ENCODE measurements at places on chromosomes 7 and 10.

- DNase-seq: peak; percentile 90
Observed at GRCh38 chr10:123995461-123996131, 97.8 kb downstream of the CHST15 start.

DNA sequence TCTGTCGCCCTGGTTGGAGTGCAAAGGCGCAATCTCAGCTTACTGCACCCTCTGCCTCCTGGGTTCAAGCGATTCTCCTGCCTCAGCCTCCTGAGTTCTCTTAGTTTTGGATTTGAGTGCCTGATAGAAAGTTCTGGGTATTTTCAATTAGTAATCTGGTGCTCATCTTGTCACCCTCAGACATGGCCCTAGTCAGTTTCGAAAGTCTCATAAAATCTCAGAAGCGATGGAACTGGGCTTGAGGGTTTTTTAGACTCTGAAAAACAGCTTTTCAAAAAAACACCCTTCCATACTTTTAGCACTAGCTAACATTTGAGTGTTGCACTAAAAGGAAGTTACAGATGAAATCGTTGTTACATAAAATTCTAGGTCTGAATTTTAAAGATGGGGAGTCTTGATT lies 9.4 kb upstream of the PIP4K2A start:
- DNase-seq: no peak

GRCh38 chr7:725223-726005 lies 1.1 kb upstream of the DNAAF5 start:
- DNase-seq: peak; percentile 80

- no peak for DNase-seq
Observed at GRCh38 chr10:67864607-67865371, 19.7 kb upstream of the SIRT1 start.

DNA sequence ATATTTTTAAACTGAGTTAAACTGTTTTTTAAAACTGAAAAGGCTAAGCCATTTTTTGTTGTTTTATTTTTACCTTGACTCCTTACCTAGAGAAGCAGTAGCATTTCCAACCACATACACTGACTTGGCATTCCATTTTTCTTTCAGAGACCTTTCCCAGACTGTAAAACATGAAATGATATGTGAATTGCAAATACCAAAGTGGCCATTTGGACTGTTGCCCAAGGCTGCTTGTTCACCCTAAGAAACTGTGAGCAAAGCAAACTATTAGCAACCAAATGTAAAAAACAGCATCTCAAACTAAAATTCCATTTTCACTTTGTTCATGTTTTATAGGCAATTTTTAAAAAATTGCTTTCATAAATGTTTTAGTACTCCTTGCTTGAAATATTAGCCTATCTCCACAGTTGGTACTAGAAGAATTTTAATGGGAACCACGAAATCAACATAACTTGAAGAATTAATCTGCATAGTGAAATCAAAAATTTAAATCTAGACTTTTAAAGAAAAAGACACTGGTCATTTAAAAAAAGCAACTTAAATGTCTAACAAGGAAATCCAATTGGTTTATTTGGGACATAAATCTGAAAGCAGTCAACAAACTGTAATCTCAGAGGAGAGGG lies 10.8 kb downstream of the UROS start:
- DNase-seq: peak; percentile 52

GRCh38 chr10:99527526-99528493 lies 4.9 kb upstream of the NKX2-3 start:
- DNase-seq: no peak

GRCh38 chr7:104444017-104444416 lies 115.6 kb downstream of the LHFPL3 start:
- no peak for DNase-seq

DNA sequence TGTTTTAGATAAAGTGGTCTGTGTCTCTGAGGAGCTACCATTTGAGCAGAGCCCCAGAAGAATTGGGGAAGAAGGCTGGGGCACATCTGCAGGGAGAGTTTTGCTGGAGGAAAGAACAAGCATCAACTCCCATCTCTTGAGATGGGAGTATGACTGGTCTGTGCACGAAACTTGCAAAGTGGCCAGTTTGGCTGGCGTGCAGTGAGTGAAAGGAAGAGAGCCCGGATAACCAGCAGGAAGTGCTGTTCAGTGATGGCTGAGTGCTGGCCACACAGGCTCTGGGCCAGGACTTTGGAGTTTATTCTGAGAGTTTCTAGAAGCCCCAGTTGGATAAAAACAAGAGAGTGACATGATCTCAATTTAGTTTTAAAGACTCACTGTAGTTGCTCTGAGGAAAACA lies 34.4 kb upstream of the SVIL start:
- no peak for DNase-seq

DNA sequence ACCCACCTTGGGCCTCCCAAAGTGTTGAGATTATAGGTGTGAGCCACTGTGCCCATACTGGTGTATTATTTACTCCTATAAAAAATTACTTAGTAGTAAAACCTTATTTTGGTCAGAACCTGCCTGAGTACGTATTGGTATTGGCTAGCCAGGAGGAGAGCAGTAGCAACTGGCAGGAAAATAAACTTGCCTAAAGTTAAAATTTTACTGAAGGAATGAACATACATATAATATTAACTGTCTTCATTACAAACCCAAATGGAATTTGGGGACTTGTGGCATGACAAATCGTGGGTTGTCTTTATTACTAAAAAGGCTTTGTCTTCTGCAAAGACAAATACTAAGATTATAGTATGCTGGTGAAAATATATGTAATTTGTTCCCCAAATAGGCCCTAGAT lies 8.4 kb downstream of the RAB18 start:
- DNase-seq: peak; percentile 7

- DNase-seq: no peak
Observed at GRCh38 chr7:33422141-33422540, 292.8 kb downstream of the BBS9 start.

DNA sequence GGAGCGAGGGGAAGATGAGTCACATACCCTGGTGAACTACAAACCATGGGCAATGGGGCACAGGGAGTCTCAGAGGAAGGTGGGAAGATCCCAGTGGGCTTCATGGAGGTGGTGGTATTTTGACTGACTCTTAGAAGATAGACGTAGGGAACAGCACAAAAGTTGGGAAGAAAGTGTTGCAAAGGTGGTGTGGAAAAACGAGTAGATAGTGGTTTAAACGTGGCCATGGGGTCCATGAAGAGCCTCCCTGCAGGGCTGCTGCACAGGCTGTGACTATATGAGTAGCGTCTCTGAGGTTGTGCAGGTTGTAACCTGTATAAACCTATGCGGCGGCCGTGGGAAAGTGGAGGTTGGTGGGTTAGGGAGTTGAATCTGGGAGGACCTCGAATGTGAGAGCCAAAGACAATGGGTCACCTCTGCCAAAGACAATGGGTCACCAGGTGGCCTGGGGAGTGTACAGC lies 13.8 kb downstream of the LZTS2 start:
- DNase-seq: no peak

DNA sequence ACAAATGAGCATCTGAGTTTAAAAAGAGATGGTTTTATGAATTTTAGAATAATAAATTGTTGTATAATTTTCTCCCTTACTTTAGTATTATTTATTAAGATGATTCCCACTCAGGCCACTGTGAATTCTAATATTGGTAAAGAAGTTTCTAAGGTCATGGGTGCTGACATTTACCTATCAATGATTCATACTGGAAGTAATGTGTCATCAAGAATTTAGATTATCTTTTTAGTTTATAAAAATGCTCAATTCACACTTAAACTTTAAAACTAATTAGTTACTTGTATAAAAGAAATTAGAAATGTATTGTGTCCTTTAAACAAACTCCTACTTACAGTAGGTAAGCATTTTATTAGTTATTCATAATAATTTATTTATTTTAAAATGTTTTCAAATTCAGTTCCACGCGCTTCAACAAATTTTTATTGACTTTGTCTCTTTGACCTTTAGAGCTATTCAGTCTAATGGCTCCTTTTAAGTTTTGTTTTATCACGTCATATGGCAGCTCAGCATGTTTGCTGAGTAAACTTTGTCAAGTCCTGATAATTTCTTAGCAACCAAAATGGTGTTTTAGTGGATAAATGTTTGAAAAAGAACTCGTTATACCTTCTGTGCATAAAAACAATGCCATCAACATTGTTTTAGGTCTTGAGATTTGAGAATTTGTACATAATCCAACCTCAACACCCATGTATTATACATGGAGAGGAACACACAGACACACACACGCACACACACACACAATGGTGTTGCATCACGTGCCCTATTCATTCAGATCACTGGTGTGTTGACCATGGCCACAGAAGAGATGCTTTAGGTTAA lies 15.1 kb upstream of the MRC1 start:
- no peak for DNase-seq

GRCh38 chr10:28180654-28181053 lies 122.2 kb downstream of the MPP7 start:
- no peak for DNase-seq

DNA sequence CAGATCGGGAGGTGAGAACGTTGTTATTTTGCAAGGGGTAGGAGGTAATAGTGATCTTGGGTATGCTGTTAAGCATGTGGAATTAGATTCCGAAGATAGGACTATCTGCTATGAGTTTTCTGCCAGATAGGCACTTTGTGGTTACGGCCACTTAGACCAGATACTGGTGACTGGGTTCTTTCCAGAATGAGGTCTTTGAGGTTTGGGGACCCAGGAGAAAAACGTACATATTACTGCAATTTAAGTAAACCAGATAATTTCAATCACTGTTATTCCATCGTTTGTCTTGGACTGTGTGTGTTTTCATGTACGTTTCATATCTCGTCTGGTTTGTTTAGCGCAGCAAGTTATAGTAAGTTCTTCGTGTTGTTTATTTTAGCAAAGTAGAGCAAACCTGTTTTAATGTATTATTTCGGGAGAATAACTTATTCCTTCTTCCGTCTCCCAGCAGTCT lies 312 bp downstream of the ARL4A start:
- DNase-seq: no peak

GRCh38 chr10:112711366-112711765 lies 238.7 kb upstream of the TCF7L2 start:
- peak; percentile 90 for DNase-seq

DNA sequence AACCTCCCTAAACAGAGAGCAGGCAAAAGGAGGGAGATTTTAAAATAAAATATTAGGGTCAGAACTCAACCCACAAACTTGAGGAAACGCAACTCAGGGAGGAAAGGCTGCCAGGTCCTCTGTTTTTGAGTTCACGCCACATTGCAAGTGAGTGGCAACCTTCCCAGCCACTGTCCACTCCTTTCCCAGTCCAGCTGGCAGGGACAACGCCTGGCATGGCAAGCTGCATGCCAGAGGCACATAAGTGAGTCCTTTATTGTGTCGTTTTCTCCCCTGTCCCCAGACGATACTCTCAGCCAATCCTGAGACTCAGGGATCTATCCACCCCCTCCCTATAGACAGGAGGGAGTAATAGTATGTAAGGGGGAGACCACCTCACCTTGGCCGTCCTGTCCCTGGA lies 22.4 kb downstream of the FBXW4 start:
- no peak for DNase-seq

DNA sequence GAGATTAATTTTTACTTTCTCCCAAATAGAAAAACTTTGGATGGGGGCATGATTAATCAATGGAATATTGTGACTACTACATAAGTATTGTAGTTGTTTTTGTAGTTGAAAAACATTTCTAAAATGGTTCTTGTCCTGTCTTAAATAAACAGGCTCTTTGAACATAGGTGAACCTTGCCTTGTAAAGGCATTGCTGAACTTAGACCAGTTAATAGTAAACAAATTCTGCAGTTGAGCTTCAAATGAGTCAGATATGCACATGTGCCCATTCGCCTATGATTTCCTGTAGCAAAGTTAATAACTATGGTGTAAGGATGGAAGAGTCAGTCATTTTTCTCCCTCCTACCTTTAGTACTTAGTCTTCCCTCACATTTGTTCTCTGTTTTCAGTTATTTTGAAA lies 22.6 kb downstream of the CUTC start:
- DNase-seq: no peak

GRCh38 chr10:119705434-119705831 lies 20.4 kb upstream of the INPP5F start:
- DNase-seq: no peak

- peak; percentile 66 for DNase-seq
Observed at GRCh38 chr7:14834883-14835282, 67.7 kb downstream of the DGKB start.

- no peak for DNase-seq
Observed at GRCh38 chr10:23493711-23494110, 54.8 kb downstream of the OTUD1 start.

GRCh38 chr10:116490028-116490662 lies 55.6 kb upstream of the PNLIP start:
- peak; percentile 6 for DNase-seq

DNA sequence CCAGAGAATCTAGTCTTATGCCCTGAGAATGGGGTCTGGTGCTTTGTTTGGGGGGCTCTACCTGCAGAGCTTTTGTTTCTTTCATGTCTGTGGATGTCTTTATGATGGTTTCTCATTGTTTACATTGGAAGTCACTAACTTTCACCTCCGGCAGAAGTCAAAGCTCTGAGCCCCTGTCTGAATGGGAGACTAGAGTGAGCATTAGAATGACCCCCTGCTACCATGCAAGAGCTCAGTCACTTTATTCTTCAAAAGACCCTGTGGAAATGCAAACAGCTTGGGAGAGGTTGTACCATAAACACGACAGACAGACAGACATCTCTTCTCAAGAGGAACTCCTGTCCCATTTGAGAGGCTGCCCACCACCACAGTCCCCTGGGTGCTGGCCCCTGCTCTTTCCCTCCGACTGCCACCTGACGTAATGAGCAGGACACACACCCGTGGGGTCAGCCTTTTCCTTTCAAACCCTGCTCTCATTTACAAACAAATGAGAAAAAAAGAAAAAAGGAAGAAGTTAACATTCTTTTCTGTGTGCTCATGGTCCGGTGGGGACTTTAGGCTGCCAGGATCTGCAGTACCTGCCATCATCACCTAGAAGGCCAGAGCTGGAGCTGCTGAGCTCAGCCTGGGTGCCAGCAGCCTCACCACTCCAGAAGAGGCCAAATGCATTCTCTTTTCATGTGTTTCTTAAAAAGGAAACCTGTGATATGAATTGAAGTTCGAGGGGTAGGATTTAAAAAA lies 91.6 kb downstream of the FZD1 start:
- DNase-seq: no peak

GRCh38 chr7:11706666-11707605 lies 125.1 kb downstream of the THSD7A start:
- no peak for DNase-seq

DNA sequence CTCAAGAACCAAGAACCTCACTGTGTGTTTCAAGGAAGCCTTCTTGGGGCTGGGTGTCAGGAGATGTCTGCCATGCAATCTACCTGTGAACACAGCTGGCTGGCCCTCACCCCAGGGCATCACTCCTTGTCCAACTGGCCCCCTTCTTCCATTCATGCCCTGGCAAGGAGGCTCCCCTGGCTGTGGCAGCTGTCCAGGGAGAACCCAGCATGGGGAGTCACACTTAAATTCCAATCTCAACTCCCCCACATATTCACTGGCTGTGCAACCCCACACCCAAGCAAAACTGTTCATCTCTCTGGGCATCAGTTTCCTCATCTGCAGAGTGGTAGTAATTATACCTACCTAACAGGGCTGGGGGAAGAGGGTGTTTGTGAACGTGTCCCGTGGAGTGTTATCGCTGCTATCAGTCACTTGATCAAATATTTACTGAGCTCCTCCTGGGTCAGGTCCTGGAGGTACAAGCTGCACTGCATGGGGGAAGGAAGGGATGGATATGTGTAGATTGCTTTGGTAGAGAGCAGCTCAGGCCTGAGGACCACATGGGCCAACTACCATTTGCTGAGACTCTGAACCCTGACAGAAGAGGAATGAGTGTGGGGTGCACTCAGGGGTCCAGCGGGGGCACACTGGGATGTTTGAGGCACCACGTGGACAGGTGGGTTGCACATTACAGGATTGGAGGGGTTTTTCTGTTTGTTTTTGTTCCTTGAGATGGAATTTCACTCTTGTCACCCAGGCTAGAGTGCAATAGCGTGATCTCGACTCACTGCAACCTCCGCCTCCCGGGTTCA lies 2.1 kb upstream of the GPRIN2 start:
- no peak for DNase-seq

All from HFFc6 (cell line).